Mucosa of descending colon (tissue), 3 donors: ENCODE measurements at places on chromosomes 12 and 14. TPM values are rescaled to one million over a fixed set of nuclear protein-coding genes. Genes with fewer than 3 reads are reported as not detected.

CLEC1B gene
- total RNA-seq: not detected

TRHDE gene
- 11.2 TPM for total RNA-seq

DNA sequence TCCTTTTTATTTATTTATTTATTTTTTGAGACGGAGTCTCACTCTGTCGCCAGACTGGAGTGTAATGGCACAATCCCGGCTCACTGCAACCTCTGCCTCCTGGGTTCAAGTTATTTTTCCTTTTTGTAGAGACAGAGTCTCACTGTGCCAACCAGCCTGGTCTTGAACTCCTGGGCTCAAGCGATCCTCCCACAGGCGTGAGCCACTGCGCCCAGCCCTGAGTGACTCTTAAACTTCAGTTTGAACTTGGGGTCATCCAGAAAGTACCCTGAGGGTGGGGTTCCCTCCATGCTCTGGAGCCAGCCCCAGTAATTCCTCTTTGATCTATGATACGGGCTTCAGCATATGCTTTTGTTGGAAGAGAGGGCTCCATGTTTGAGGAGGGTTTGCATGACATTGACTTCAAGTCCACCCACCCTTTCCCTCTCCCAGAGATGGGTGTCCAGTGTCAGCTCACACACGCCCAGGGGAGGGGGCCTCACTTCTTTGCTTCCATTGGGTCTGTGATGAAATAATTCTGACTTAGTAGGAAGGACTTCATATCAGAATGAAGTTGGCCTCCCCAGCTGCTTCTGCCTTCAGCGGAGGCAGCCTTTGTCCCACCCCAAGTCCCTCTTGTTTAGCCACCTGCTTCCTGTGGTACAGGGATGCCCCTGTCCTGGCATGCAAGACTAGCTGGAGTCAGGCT is 11.9 kb downstream of the SDS start:
- DNase-seq: no peak

- no peak for DNase-seq
Observed at GRCh38 chr14:92039063-92039718, 668 bp downstream of the TRIP11 start.

DNA sequence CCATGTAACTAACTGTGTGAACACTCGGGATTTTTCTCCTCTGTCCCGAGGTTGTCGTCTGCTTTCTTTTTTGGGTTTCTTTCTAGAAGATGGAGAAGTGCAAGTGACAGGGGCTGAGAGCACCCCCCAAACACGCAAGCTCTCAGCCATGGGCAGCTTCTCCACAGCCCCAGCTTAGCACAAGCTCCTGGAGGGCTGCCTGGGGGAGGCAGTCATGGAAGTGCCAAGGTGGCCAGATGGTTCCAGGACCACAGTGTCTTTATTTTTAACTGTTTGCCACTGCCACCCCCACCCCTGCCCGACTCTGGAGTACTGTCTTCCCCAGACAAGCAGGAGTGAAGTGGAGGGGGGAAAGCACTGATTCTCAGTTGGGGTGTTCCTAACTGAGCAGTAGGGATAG is 58.2 kb downstream of the ST8SIA1 start:
- no peak for DNase-seq

- DNase-seq: no peak
Observed at GRCh38 chr14:89406941-89407340, 10.1 kb downstream of the FOXN3 start.

GRCh38 chr12:132772606-132773005 is 11.0 kb upstream of the ANKLE2 start:
- no peak for DNase-seq

DNA sequence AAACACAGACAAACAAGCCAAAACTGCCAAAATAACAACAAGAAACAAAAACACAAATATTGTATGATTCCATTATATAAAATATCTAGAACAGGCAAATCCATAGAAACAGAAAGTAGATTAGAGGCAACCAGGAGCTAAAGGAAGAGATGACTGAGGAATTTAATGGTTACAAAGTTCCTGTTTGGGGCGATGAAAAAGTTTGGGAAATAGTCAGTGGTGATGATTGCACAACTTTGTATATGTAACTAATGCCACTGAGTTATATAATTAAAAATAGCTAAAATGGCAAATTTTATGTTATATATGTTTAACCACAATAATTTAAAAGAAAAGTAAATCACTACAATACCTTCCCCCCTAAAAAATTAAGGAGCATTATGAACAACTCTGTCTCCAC is 24.5 kb downstream of the GNPTAB start:
- no peak for DNase-seq

DNA sequence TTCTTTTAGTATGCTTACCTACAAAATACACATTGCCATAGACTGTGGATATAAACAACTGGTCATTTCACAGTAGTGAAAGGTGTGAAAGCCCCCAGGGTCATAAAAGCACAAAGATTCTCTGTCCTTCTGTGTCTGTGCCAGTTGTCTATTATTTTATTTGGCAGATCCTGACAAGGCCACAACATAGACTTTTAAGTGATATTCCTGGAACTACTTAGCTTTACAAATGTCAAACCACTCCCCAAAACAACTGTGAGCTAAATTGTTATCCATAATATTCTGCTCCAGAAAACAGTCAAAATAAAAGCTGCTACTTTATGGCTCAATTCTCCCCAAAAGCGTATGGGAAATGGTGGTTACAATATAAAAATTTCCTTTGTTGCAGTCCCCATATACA is 172.1 kb downstream of the SEC23A start:
- no peak for DNase-seq

- no peak for DNase-seq
Observed at GRCh38 chr12:104115587-104115975, 22.4 kb downstream of the NFYB start.

DNA sequence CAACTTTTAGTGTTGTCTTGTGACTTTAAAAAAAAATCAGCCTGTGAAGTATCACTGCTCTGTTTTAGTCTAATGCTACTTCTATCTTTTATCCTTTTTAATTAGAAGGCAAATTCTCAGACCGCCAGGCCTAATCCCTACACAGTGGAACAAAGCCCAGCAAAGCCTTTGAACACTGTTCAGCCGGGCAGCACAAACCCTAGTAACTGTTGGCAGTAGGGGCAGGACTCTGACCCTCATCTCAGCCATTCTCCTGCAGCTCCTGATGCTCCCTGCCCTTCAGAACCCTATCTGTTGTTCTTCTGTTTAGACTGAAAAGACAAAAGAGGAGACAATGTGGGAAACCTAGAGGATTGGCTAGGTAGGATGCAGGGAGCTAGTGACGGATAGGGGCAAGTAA is 78.0 kb upstream of the OTX2 start:
- no peak for DNase-seq

- DNase-seq: no peak
Observed at GRCh38 chr14:79179985-79180384, 1009.8 kb downstream of the NRXN3 start.

- no peak for DNase-seq
Observed at GRCh38 chr12:120257041-120257821, 8.3 kb downstream of the PXN start.
